ENCODE measurements at places on chromosomes 1 and 21.

DNA sequence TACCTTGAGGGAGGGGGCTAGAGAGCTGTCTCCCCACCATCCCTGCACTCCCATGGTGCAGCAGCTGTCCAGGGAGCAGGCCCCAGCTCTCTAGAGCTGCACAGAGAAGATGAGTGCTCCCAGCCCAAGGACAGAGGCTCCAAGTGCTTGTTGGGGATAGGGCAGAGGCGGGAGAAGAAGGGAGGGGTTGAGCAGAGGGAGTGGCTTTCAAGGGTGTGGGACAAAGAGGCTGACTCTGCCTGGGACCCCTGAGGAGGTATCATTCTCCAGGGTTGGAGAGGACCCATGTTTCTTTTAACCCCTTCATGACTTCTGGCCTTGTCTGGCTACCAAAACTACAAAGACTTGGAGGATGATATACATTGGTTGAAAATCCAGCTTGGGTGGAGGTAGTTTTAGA lies 14.6 kb downstream of the FOXD2 start:
- DNase-seq: no peak

DNA sequence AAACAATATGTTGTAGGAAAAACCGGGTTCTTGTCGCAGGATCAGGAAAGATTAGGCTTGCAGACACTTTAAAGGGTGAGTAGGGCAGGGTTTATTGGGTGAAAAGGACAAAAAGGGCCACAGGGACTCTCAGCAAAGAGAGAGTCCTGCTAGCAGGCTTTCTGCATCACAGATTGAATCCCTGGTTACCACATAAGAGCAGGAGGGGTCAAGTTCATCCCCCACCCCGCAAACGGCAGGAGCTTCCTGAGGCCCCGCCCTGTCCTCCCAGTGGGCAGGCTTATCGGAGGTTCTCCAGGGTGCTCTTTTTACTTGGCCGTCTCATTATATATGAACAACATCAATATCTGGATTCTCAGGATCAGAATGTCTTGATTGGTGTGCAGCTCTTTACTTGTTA lies 47.7 kb downstream of the SYCP1 start:
- DNase-seq: no peak

DNA sequence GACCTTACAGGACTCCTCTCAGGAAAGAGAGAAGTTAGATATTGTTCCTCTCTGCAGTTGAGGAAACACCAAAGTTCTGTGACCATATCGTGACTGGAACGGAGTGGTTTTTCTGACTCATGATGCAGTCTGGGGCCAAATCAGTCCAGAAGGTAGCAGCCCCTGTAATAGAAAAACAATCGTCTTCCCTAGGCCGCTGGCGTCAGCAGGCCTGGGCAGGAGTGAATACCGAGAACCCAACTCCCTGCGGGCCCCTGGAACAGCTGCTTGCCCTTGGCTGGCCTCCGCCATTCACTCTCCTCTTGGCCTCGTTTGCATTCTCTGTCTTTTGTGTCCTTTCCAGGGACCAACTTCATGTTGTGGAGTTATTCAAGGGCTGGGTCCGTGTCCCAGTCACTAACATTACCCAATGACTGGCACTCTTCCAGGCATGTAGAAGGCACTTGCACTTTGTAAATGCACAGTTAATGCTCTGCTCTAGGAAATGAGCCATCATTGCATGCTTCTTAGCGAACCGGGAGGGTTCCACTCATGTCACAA lies 10.9 kb upstream of the CD101 start:
- DNase-seq: no peak

DNA sequence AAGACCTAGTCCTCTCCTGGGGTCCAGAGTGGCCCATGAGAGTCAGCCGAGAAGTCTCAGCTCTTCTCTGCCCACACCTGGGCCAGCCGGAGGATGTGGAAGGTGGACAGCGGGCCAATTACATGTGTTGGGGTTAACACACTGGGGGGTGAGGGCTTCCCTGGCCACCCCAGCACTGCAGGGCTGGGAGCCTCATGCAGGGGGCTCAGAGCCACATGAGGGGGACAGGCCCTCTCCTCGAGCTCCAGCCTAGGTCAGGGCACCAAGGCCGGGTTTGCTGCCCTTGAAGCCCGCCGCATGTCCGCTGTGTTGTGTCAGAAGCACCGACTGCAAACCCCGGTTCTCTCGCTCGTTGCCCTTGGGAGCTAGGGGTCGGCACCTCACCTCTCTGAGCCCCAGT lies 30.5 kb downstream of the LHX4 start:
- no peak for DNase-seq

DNA sequence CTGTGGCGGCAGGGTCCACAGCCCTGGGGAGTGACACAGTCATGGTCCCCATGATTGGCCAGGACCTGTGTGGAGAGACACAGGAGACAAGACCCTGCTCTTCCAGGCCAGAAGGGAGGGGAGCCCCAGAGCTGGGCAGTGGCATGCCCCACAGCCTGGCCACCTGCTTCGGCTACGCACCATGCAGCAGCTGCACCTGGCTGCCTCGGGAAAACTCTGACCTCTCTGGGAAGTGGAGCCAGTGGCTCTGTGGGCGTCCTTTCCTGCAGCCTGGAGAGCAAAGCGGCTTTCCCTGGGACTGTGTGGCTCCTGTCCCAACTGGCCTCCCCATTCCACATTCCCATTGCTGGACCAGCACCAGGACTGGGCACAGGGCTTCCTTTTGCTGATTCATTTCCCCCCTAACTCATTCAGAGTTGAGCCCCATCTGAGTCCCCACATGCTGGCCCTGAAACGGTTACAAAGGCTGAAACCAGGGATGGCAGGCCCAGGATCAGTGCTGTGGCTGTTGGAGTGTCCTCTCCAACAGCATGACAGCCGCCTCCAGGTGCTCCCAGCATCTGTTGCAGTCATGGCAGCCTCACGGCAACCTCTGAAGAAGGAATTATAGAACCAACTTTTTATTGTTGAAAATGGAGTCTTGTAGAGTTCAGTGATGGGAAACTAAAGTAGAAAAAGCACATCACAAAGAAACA lies 15.0 kb downstream of the OXCT2 start:
- DNase-seq: no peak

- DNase-seq: no peak
Observed at GRCh38 chr1:197915260-197915861, 1.8 kb upstream of the LHX9 start.
